ENCODE measurements at places on chromosomes 16 and 17.

- DNase-seq: no peak
Observed at GRCh38 chr16:4578961-4579530, 22.9 kb downstream of the C16orf96 start.

DNA sequence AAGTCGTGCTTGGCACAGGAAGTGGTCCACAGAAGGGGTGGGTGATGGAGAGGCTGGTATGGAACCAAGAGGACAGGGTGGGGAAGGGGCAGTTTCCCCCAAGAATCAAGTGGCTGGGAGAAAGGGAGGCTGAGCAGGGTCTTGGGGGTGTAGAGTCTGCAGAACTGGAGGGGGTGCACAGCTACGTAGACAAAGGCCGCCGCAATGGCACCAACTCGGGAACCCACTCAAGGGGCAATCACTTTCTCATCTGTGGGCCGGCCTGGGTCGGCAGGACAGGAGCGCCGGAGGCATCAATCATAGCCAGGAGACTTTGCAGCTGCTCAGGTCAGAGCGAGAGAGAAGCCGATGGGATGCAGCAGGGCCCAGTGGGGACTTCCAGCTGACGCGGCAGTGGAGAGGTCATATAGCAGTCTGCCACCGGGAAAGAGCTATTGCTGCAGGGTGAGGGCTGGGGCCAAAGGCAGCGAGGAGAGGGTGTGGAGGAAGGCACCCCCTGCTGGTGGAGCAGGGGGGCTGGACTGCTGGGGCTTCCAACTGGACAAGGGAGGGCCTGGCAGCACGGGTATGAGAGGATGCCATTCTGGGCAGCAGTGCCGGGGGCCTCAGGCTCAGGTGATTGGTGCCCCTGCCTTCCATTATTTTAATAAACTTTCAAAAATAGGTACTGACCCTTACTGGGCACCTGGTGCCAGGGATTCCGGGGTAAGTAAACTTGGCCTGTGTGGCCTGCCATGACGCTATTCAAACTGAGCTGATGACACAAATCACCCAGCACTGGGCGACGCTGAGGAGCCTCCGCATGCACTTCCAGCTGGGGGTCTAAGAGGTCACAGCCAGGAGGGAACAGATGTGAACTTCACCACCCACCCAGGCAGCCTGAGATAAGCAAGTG lies 52.5 kb upstream of the MTSS2 start:
- peak; percentile 11 for DNase-seq

- no peak for DNase-seq
Observed at GRCh38 chr17:78272181-78272913, 40.9 kb downstream of the TMEM235 start.

- DNase-seq: no peak
Observed at GRCh38 chr16:3907586-3907985, 27.1 kb upstream of the CREBBP start.

DNA sequence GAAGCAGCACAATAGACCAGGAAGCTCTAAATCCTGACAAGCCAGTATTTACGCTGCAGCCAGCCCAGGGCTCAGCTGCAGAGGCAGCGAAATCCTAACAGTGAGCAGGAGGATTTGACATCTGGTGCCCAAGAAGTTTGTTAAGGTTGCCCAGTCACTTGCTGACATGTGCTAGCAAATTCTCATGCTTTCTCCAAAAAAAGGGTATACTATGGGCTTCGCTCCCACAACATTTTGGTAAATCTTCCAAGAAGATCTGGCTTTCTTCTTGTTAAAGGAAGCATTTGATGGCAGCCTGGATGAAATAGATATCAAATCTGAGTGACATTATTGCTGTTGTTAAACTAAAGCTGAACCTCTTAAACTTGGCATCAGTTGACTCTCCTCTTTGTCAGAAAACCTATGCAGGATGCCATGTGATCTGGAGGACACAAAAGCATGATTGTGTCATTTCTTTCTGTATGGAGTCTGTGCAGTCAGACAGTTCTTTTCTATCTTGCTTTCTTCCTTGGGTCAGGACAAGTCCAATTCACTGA lies 949.7 kb upstream of the RBFOX1 start:
- no peak for DNase-seq

GRCh38 chr16:51919736-51920135 lies 627.2 kb downstream of the TOX3 start:
- no peak for DNase-seq

DNA sequence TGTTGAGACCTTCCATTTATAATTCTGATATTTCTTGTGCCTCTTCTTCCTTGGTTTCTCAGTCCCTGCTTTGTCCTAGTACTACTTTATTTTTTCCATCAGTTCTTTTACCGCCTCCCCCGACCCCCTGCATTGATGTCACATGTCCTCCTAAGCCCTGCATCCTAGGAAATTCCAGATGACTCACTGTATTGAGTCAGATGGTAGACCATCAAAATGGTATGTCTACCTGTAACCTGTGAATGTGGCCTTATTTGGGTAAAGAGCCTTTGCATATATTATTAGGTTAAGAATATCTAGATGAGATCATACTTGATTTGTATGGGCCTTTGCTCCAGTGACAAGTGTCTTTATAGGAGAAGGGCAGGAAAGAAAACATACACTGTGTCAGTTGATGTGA lies 515.3 kb upstream of the CA10 start:
- no peak for DNase-seq

GRCh38 chr17:59105852-59106462 lies 723 bp downstream of the TRIM37 start:
- no peak for DNase-seq

- no peak for DNase-seq
Observed at GRCh38 chr16:22161999-22162655, at the start of gene SDR42E2. TSS of gene SDR42E2 (plus strand) at chr16:22162506. CDS start at chr16:22165583, 3,077 bp downstream.

GRCh38 chr17:61686113-61686512 lies 95.1 kb upstream of the NACA2 start:
- no peak for DNase-seq

- DNase-seq: no peak
Observed at GRCh38 chr16:55271945-55272513, 52.0 kb upstream of the IRX6 start.

All from GF-D8 (cell line).